Stimulated activated CD8-positive, alpha-beta memory T cell treated with anti-CD3 and anti-CD28 coated beads, Interleukin-15, amount 100 ng/mL, for 24 hours (primary cell): ENCODE measurements at places on chromosomes 7 and 10.

- DNase-seq: no peak
Measured at GRCh38 chr10:68139448-68140272, 30.4 kb downstream of the MYPN start.

DNA sequence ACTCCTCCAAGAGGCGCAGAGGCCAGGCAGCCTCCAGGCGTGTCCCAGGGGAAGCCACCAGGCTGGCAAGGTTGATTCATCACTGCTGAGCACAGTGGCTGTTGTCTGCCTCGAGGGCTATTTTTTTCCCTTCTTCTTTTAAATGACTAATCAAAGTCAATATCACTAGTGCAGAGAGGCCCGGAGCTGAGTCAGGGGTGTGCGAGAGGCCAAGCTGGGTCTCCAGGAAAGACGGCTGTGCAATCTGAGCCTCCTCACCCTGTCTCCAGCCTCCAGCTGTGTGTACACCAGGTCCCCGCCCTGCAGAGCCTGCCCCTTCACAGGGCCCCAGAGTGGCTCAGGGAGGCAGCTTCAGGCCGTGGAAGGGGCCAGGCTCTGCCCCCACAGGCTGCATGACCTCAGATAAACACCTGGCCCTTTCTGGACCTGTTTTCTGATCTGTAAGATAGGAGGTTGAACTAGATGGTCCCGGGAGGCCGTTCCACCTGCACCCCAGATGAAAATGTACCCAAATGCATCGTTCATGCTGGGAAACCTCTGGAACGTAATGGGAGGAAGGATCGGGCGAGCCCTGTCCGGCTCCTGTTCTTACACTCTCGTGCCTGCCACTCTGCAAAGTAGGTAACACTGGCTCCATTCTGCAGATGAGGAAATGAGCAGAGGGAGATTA is 3.7 kb downstream of the STX1A start:
- DNase-seq: no peak

GRCh38 chr7:1257221-1257620 is 24.5 kb downstream of the UNCX start:
- no peak for DNase-seq

- DNase-seq: no peak
Measured at GRCh38 chr7:76122516-76123239, 74.8 kb downstream of the MDH2 start.

DNA sequence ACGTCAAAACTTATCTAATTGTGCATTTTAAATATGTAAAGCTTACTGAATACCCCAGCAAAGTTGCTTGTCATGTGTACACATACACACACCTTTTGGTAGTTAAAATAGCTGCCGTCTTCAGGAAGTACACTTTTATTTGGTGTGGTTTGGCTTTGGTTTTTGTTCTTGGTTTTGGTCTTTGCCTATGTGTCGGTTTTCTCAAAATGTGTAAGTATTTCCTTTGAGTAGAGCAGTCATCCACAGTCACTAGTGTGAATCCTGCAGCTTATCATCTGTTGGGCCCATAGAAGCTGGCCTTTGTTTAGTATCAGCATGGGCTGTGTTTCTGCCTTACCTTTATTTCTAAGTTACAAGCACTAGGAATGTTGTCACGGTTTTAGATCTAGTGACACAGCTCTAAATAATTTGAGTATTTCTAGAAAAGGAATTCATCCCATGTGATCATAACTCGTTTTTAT is 35.3 kb downstream of the NET1 start:
- no peak for DNase-seq

DNA sequence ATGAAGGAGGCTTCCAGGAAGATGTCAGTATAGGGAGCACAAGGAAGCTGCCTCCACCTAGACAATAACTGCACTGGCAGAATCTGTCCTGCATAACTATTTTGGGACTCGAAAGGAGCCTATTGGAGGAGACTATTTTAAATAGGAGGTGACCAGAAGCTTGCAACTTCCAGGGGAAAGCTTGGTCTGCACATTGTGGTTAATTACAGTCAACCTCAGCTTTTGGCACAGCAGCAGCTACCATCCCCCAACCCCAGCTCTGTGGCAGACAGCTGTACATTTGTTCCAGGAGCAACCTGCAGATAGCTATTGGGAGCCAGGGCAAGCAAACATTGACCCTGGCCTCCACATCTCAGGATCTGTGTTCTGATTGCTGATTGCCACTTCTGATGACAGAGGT is 46.3 kb upstream of the NANOS1 start:
- no peak for DNase-seq

DNA sequence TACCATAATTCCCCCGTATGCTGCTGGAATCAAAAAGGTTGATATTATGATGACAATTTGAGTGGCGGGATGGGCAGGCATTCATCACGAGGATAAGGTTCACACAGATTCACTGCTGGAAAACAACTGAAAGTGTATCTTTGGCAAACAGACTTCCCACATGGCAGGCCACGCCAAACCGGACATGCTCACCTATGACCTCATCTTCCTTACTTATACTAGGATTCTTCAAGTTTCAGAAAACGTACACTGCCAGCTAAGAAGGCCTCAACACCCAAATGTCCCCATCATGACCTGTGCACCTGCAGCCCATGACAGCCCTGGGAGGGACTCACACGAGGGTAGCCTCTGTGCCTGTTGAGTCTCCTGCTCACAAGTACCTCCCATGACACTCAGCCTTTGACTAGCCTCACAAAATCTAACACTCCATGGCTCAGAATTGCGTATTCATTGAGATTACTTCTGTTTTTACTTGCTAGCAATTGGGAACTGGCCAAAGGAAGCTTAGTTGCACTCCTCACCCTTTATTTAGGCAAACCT is 259.0 kb upstream of the GHITM start:
- DNase-seq: no peak

DNA sequence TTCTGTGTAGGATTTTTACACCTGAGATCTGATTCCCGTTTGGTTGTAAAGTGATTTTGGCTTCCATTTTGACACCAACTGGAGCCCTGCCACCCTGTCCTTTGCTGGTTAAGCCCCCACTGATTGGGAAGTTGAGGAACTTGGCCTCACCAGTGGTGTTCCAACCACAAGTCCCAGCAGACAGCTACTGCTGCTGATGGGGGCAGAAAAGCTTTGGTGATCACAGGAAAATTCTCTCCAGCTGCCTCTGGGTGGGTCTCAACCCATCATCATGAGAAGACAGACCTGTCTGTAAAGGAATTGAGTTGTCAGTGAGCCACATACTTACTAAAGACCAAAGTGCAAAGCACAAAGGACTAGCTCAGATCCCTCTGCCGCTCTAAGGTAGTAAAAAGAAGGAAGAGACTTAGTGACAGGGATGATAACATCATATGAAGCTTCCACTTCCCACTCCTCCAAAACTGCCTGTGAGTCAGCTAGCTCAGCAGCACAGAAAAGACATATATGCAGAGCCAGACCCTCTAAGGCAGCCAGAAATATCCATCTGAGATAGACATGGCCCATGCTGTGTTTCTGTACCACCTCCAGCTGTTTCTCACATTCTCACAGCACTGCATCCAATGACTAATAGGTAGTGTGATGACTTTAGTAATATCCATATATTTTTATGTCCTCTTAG is 22.4 kb upstream of the LRRC17 start:
- DNase-seq: no peak

DNA sequence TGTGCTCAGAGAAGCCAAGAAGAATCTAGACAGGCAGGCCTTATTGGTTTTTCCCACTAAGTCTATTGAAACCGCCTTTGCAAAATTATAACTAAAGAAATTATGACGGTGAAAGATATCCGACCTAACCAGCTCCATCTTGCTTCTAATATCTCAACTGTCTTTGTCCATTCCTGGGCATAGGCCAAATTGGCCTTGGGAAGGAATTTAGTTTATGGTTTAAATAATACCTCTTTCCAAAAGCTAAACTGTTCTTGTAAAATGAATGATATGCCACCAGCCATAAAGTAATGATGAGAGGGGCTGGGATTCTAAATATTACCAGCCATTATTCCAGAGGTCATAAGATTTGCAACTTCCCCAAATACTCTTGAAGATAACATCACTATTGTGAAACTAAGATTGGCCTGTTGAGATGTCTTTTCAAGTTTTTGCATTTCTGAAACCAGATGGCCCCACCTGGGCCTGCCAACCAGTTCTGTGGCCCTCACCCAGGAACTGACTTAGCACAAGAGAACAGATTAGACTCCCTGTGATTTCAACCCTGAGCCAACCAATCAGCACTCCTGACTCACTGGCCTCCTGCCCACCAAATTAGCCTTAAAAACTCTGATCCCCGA is 41.2 kb upstream of the SLC35G1 start:
- DNase-seq: no peak

- no peak for DNase-seq
Measured at GRCh38 chr10:70666960-70667798, 5.1 kb upstream of the ADAMTS14 start.

GRCh38 chr7:54705436-54705835 is 53.6 kb downstream of the SEC61G start:
- DNase-seq: no peak

DNA sequence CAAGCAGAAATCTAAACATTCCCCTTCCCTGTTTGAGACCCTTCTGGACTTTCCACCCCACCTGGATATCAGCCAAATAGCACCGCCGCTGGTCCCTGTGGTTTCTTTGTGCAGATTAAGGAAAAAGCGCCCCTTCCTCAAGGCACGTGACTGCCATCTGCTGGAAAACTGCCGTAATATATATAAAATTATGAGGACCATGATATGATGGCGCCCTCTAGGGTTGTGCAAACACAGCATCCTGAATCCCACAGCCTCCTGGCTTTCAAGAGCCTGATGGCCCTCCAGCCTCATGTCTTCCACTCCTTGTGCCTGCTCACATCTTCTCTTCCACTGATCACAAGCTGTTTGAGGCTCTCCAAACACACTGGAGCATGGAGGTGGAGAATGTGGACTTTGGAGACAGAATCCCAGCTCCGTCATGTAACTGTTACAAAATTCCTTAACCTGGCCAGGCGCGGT is 121.3 kb downstream of the MYL10 start:
- DNase-seq: no peak

DNA sequence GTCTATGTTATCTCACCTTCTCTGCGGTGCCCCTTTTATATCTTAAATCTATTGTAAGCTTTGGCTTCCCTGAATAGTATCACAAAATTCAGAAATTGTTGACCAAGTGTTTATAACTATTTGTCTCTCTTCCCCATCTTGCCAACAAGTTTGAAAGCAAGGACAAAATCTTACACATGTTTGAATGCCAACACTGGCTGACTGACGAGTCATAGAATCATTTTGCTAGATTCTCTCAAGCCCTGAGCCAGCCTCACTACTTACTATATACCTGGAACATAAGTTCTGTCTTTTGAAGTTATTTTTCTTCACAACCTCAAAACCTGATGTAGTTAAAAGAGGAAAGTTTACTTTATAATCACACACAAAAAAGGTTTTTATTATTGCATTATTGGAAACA is 700.7 kb downstream of the PHTF2 start:
- no peak for DNase-seq

DNA sequence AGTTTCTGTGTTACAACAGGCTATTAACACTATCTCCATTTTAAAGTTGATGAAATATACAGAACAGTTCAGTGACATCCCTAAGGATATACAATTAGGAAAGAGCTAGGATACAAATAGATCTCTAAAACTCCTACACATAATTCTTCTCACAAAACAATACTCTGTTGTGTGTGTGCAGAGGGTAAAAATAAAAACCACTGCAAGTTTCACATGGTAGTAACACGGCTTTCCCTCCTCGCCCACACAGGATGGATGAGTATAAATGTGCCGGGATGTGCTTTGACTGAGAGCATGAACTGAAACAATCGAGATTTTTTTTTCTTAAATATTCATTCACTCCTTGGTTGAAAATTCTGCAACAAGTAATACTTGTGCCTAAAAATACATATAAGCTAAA is 131.5 kb upstream of the C1QL3 start:
- DNase-seq: no peak

GRCh38 chr7:100400656-100401055 is 27.4 kb downstream of the PILRA start:
- DNase-seq: no peak

- no peak for DNase-seq
Measured at GRCh38 chr7:139958599-139959284, 104.0 kb downstream of the PARP12 start.

- DNase-seq: no peak
Measured at GRCh38 chr7:17401791-17402627, 103.6 kb downstream of the AHR start.

DNA sequence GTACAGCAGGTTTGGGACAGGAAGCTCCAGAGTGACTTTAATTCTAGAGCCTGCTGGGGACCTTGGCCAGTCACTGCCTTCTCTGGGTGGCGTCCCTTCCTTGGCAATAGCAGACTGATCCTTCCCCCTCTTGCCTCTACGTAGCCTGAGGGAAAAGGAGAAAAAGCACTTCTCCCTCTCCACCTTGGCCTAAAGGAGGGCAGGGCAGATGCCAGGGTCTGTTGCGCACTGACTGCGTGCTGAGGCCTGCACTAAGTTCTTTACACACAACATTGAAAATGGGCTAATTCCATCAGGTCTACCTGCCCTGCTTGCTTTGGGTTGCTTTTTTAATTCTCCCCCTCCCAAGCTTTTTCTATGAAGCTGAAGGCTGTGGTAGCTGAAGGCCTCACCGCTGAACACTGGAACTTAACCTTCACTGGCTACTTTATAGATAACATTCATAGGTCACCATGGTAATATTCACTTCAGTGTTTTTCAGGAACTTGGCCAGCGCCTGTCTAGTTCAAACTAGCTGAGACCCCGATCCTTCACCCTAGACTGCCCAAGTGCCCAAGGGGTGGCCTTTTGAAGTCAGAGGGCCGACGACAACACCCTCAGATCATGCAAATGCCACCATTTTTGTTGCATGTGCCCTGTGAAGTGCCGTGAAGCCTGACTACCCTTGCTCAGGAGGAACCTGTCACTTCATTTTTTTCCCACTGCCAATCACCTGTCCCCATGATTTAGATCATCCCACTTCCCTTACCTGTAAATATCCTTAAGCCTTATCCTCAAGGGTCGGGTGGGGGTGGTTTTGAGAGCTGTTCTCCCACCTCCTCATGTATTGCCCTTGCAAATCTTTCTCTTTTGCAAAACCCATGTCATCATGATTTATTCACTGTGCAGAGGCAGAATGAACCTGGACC is 28.7 kb downstream of the PRF1 start:
- DNase-seq: no peak

- DNase-seq: no peak
Measured at GRCh38 chr10:48507933-48508790, 96.7 kb downstream of the ARHGAP22 start.

DNA sequence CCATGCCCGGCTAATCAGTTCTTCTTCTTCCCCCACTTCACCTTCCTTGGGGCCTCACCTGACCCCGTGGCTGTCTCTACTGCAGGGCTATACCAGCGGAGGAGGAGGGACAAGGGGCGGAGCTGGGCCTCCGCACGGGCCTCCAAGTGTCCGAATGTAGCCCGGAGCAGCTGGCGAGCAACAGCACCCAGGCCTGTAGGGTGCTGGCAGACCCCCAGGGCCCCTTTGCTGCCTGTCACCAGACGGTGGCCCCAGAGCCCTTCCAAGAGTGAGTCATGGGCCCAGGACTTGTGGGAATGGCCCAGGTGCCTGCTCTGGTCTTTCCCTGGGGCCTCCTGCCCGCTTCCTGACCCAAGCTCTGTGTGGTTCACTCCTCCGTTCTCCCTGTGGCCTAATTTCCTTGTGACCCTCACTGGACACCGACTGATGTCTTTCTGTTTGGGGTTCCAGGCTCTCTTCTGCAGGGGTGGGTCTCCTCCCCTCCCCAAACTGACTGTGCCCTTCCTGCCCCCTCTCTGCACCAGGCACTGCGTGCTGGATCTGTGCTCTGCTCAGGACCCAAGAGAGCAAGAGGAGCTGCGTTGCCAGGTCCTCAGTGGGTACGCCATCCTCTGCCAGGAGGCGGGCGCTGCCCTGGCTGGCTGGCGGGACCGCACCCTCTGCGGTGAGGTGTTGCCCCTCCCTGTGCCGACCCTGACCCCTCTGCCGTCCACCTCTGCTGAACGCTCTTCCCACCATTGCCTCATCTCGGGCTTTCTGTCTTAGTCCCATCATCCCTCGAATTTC is 35.2 kb downstream of the EPHB4 start:
- no peak for DNase-seq
